T follicular helper cell (primary cell): ENCODE measurements at places on chromosomes 3 and 15.

- DNase-seq = no peak
These were observed 132.6 kb upstream of the MEF2A start for GRCh38 chr15:99433026-99433756.

GRCh38 chr3:142237891-142238290 is 12.5 kb upstream of the GK5 start:
- DNase-seq = no peak

GRCh38 chr15:73681063-73681462 is 3.1 kb upstream of the CD276 start:
- DNase-seq = no peak

DNA sequence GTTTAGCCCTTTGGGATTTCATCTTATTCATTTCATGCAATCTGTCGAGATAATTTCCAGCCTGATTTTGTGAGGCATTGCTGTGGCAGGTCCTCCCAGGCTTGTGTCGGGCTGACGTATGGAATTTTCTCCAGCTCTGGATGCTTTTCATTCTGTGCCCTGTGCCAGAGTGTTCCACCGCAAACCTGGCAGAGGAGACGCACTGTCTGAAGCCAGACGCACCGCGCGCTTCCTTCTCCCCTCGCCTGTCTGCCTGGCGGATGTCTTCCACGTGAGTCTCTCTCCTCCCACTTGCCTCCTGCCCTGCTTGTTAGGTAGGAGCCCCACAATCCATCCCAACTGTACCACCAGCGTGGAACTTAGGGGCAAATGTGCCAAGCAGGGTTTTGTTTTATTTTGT is 20.1 kb upstream of the GLCE start:
- DNase-seq = no peak

DNA sequence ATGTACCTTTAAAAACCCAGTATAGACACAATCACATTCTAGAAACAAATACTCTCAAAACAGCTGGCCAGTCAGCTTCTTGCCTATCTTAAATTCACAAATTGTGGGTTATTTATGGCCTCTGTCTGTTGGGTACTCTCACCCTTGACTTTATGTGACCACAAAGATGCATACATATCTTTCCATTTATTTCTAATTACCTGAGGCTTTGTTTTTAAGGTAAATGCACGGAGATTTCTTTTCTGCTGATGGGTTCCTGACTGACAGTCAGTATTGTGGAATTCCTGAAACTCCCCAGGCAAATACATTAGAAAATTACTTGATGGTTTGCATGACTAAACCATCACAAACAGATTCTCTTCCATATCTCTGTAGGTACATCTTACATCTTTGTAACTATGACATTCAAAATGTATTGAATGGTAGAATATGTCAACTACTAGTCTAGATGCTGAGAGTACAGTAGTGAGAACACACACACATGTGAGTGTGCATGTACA is 107.7 kb downstream of the EDEM1 start:
- DNase-seq = no peak
